ENCODE measurements at places on chromosomes 7 and 10.

DNA sequence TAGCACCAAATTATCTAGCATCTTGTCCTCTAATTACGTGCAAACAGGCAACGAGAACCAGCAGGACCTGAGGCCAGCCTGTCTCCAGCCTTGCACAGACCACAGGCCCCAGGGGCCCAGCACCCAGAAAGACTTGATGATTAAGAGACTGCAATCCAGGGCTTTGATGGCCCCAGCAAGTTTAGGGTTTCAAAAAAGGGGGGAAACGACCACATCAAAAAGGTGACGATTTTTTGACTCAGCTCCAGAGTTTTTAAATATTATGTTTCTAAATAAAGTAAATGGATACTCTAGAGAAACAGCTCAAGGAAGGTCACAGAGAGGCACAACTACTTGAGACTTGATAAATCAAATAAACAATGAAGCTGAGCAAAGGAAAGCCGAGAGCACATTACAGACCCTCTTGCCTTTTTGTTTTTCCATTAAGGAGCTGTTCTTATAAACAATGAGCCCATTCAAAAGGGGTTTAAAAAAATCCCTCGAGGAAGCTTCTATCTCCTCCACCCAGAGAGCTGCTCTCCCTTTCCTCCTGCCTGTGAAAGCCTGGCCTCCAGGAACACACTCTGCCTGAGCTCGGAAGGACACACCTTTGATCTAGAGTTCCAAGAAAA lies 44.1 kb downstream of the GLI3 start:
- DNase-seq: no peak

DNA sequence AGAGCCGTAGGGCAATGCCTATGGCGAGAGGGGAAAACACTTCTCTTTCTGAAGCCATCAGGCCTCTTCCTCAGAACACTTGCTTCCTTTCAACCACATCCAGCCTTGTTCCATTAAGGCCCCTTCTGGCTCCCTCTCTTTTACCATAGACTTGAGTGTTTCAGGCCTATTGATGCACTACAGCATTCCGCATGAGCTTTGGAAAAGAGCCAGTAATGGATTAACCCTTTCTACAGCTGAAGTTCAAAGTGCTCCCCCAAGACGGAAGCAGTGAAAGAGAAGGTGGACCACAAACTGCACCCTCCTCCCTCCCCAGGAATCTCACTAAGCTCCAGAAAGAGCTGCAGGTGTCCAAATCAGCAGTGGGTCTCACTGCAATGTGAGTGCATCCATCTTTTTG lies 102.7 kb upstream of the C7orf33 start:
- no peak for DNase-seq

DNA sequence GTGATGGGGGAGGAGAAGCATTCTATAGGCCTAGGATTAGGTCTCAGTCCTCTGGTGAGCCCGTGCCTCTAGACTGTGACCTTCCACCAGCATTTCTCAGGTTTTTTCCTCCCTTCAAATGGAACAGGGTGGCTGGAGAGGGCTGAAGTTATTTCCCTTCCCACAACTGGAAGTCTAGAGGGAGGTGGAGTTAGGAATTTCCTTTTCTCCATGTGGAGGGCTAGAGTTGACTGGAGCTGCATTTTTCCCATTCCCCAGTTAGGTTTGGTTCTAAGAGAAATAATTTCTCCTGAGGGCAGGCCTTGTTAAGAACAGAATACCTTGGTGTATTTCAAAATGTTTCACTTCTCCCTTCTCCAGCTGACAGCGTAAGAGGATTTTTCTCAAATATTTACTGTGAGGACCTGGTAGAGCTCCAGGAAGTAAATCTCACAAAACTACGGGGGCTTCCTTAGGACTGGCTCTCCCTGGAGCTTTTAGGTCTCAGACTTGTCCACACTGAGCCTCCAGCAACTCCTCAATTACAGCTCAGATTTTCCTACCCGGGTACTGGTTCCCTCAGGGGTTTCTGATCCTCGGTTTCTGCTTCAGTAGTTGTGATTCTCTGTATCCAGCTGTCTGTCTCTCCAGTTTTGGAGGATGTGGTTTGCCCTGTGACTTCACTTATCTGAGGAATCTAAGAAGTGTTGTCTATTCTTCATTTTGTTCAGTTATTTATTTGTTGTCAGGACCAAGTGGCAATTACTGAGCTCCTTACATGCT lies 6.0 kb upstream of the REEP3 start:
- peak; percentile 50 for DNase-seq

- DNase-seq: peak; percentile 97
Observed at GRCh38 chr7:106865130-106866041, at the start of gene PIK3CG. Gene PIK3CG, plus strand, starts transcription at chr7:106865282. Its CDS starts 2,280 bp downstream, at chr7:106867562.

- DNase-seq: peak; percentile 77
Observed at GRCh38 chr10:96587264-96588059, 650 bp upstream of the TM9SF3 start.

DNA sequence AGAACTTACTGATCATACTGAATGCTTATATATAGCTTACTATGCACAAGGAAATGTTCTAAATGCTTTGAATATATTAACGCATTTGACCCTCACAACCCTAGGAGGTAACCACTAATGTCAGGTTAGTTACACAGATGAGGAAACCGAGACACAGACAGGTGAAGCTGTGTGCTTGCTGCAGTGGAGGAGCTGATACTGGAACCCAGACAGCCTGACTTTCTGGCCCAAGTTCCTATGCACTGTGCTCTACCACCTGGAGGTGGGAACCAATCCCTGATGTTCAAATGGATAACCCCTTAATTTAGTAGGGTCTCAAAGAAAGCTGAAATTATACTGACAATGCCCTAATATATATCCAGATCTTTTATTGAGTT lies 119.6 kb downstream of the SORBS1 start:
- no peak for DNase-seq

DNA sequence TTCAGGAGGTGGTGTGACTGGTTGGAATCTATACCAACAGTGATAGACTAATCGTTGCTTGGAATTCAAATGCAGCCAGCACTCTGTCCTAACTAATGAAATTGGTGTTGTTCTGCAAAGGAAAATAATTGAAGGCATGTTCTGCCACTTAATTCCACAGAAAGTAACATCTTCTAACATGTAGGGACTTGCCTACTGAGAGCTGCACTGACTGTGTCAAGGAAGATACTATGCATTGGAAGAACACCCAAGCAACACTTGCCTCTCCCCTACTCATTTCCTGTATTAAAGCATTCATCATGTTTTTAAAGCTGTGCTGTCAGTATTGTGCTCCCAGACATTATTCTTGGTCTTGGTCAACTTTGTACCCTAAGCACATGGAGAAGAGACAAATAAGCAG lies 2.7 kb upstream of the CYP3A7 start:
- no peak for DNase-seq

DNA sequence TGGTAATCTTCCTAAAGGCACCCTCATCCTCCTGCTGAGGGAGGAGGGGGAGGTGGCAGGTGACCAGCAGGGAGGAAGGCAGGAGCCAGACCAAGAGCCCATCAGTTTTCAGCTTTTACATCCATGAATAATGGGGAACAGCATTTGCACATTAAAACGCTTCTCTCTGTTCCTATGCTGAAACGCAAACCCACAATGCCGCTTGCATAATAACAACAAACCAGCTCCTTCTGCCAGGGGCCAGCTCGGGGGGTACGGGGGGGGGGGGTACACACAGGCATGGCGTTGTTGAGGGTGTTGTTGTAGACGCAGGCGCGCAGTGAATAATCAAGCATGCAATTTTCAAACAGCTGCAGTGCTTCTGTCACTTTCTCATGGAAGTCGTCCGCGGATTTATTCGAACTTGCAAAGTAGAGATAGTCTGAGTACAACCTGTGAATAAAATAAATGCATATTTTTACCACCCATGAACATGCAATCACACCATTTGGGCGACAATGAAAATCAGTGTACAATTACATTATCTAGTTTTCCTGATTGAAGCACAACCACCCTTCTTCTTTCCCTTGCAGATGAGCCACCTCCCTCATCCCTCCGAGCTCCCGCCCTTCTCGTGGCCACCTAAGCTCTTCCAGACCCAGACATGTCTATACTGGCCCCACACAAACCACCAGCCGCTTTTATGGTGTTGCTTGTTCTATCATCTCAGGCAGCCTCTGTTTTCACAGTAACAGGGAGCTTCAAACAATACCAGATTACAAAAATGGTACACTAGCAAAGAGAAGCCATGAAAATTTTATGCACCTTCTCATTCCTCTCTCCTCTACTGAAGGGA lies 72.2 kb downstream of the CHST15 start:
- no peak for DNase-seq

- DNase-seq: peak; percentile 68
Observed at GRCh38 chr10:103353281-103353680, 2.3 kb upstream of the PCGF6 start.

- DNase-seq: no peak
Observed at GRCh38 chr7:32579776-32580175, 84.5 kb downstream of the AVL9 start.

GRCh38 chr7:138244606-138245005 lies 168.3 kb downstream of the AKR1D1 start:
- no peak for DNase-seq

DNA sequence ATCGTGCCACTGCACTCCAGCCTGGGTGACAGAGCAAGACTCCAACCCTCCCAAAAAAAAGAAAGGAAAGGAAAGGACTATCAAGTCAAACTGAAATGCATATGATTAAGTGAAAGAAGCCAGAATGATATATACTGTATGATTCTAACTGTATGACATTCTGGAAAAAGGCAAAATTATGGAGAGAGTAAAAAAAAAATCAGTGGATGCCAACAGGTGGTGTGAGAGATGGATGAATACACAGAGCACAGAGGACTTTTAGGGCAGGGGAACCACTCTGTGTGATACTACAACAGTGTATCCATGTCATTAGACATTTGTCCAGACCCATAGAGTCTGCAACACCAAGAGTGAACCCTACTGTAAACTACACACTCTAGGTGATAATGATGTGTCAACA lies 99.2 kb downstream of the SLIT1 start:
- DNase-seq: no peak

DNA sequence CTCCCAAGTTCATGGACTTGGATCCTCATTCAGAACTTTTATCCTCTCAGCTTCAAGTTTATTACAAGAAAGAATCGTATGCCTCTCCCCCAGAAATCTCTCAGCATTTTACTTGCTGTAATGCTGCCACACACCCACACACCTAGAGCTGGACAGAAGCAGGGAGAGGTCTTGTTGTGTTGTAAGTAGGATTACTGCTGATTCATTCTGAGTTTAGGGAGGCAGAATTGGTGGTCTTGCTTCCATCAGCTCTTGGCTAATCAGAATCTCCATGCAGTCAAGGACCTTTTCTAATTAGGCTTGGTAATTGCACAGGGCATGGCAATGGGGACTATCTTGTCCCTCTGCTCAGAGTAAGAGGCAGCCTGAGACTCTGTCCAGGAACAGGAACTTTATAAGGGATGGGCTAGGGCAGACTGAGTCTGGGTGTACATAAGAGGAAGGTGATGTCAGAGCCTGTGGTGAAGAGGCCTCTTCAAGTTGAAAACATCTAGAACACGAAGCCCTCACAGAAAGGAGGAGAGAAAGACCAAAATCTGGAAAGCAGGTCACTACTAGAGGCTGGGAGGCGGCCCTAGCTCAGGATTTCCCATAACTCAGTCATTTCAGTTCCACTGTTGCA lies 7.0 kb upstream of the PTPRE start:
- DNase-seq: peak; percentile 93

GRCh38 chr7:13159467-13160184 lies 472.2 kb downstream of the ARL4A start:
- DNase-seq: no peak

- no peak for DNase-seq
Observed at GRCh38 chr7:81629702-81630101, 140.1 kb downstream of the HGF start.

DNA sequence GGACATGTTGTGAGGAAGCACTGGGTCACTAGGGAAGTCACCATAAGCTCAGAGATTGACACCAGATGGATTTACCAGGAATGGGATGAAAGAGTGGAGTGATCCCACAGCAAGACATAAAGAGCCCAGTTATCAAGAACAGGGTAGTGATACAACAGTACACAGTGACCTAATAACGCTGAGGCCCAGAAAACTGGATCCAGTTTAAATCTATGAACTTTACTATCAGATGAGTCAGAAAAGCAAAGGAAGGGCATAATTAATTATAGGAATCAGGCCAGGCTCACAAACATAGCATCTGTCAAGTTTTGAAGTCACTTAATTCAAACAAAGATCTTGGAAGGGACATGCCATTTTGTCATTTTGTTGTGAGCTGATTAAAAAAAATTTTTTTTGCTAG lies 73.5 kb downstream of the LRRN3 start:
- no peak for DNase-seq

DNA sequence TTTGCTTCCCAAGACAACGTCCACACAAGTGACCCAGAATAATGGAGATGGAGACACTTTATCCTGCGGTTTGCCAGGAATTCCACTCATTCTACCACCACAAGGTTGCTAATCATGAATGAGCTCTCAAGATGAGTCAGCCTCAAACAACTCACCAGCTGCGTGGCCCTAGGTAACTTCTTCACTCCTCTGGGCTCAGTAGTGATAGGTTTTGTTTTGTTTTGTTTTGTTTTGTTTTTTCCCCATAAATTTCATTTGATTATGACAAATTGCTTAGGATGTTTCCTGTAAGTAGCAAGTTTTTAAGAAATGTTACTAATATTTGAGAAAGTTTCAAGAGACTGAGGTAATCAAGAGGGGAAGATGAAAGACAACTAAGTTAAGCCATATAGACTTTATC lies 286.8 kb downstream of the PARD3 start:
- DNase-seq: no peak

DNA sequence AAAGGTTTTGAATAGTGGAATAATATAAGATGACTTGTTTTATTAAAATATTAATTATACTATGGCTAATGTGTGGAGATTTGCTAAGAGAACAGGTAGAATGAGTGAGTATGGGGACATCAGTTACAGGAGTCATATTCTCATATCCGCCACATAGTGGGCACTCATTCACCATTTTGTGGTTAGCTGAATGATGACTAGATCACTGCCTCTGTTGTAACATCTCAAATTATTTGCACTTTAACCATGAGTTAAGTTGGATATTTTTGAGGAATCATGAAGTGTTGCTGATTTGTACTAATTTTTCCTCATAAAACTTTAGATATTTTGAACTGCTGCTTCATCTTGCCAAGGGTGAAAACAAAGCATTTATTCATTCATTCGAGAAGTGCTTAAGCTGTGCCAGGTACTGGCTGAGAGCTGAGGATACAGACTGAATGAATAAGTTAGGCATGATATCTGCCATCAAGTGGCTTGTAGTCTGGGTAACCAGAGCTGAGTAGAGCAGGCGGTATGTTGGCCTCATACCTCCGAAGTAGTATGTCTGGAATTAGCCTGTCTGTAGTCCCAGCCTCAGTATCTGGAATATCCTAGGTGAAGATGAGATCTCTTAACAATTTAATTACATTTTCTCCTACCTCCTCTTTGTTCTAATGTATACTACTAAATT lies 100.5 kb downstream of the ZEB1 start:
- no peak for DNase-seq

GRCh38 chr10:63587191-63587590 lies 66.0 kb downstream of the REEP3 start:
- no peak for DNase-seq

DNA sequence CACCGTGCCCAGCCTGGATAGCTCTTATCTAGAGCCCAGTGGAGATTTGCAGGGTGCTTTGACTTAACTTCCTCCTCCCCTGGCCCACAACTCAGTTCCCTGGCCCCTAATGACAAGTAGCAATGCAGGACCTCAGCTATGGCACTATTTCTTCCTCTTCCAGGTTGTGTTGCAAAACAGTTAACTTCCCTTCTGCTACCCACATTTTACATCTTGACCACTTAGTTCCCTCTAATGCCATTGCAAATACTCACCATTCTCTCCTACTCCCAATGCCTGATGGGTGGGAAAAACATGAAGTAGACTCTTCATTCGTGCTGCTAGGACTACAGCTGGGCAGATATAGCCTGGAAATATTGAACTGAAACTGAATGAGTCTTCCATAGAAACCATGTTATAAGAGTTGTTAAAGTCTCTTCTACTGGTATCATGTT lies 39.1 kb upstream of the FGL2 start:
- peak; percentile 86 for DNase-seq
